Stimulated activated CD4-positive, alpha-beta T cell treated with anti-CD3 and anti-CD28 coated beads, Interleukin-4, amount 100 ng/mL, for 48 hours (primary cell): ENCODE measurements at places on chromosomes 11 and 22.

- DNase-seq = no peak
These were observed 18.1 kb upstream of the PICK1 start for GRCh38 chr22:38038890-38039812.

- peak; percentile 47 for DNase-seq
These were observed 56.9 kb upstream of the PRSS23 start for GRCh38 chr11:86743223-86744118.

GRCh38 chr22:38292694-38293093, 19.9 kb upstream of the TMEM184B start:
- no peak for DNase-seq

DNA sequence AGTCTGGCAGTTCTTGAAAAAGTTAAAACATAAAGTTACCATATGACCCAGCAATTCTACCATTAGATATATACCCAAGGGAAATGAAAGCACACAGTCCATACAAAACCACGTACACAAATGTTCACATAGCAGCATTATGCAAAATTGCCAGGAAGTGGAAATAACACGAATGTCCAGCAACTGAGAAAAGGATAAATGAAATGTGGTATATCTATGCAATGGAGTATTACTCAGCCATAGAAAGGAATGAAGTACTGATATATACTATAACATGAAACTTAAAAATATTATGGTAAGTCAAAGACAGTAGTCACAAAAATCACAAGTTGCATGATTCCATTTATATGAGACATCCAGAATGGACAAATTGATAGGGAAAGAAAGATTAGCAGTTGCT, 57.9 kb downstream of the C2CD3 start:
- no peak for DNase-seq

DNA sequence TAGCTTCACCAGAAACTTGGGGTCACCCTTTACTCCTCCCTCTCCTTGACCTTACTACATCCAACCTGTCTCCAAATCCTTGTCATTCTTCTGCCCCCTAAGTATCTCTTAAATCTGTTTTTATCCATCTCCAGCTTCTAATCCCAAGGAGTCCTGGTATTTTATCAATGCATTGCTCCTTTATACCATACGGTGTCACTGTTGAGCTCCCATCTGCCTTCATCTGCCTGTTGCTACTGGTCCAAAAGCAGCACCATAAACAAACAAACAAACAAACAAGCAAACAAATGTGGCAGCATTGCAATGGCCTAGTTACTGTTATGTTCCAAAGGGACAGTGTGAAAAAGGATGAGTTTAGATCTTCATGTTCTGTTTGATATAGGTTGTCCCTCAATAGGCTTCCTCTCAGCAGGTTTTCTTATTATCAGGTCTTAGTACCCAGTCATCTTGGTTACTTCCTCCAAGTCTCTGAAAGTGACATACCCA, 34.2 kb downstream of the DNHD1 start:
- peak; percentile 7 for DNase-seq

GRCh38 chr11:47905358-47906059, 57.4 kb upstream of the NUP160 start:
- no peak for DNase-seq

- DNase-seq = no peak
These were observed 7.3 kb downstream of the RELT start for GRCh38 chr11:73383249-73384124.

- no peak for DNase-seq
These were observed 10.7 kb upstream of the SERPING1 start for GRCh38 chr11:57586711-57587245.

DNA sequence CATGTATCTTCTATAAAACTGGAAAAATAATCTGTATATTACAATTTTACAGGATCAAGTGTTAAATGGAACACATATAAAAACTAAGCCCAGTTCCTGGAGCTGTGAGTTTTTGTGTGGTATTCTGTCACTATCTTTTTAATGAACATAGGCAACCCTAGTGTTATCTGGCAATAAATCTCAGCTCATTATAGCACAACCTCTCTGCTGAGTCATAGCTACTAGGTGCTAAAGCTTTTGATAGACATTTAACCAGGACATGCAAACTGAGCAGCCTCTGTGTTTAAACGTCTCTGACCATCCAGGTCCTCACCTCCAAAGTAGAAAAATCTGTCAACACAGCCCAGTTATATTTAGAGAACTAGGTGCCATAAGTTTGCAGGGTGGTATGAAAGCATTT, 91.0 kb upstream of the CARD18 start:
- no peak for DNase-seq

- DNase-seq = no peak
These were observed 91.7 kb upstream of the GRAMD1B start for GRCh38 chr11:123338266-123338800.

DNA sequence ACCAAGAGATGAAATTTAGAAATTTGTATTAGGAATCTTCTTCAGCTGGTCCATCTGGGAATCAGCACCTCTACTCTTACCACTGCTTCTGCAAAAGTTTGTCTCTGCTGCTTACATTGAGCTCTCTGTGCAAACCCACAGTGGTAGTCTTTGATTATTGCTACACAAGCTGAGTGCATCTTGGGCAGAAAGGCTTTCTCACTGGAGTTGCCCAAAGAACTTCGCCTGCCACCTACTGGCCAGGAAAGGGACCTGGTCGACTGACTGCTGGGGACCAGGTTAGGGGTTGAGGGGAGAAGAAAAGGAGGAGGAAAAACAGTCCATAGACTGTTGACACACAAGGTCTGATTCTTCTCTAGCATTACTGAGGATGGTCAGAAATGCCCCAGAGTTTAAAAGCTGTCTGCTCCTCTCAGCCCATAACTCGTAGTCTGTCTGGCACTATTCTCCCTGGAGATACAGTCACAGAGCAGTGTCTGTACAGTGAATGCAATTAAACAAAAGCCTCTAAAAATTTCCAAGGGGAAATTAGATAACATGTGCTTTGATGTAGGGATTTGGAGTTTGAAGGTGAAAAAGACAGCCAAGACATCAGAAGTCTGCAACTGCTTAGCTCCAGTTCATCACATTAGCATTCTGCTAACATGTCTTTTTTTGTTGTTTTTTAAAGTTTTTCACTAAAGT, 215.0 kb upstream of the CTSC start:
- peak; percentile 45 for DNase-seq

DNA sequence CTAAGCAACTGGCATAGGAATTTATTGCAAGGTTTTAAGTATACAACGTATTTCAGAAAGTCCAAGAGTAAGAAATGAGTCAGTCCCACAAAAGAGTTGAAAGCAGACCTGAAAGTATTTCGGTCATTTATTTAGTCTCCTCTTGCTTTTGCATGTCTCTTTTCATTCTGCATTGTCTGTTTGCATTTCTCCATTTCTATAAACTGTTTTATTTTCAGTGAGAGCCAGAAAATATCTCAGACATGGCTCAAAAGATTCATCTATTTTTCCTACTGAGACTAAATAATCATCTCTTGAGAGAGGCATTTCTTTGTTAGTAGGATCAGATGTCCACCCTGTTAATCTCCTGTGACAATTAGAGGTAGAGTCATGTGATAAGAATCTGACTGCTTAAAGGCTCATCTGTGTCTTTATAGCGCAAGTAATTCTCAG, 219.1 kb upstream of the CCDC179 start:
- DNase-seq = no peak

- DNase-seq = no peak
These were observed 790 bp downstream of the IFITM5 start for GRCh38 chr11:298406-299065.

- DNase-seq = no peak
These were observed 4.0 kb downstream of the ST14 start for GRCh38 chr11:130163346-130164220.

- DNase-seq = no peak
These were observed 83.1 kb upstream of the NCAM1 start for GRCh38 chr11:112878033-112878601.

DNA sequence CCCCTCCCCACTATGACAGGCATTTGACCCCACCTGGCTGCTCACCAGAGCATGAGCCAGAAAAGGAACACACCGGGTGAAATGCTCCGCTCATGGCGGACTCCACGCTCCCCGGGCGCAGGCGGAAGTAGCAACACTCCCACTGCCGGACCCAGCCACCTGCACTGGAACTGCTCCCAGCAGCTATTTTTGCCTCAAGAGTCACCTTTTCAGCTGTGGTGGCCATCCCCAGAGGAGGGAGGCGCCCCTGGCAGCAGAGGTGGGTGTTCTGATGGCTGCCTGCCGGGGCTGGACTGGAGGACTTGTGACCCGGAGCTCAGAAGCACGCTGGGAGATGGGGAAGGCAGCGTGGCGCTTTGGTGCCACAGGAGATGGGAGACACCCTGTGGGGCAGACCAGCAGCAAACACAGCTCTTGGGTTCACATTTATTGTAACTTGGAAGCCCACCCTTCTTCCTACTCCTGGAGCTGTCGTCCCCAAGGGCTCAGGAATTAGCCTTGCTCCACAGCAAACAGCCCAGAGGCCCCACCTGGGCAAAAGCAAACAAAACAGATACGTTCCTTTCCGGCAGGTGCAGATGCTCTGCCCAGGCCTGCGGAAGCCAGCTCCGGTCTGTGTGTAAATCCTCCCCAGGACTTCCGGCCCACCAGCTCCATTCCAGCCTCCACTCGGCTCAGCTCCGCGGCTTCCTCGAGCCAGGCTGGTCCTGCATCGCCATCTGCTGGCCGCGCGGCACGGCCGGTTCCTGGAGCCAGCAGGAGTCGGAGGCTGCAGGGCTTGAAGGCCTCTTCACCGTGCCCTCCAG, 3.7 kb downstream of the RPS19BP1 start:
- peak; percentile 87 for DNase-seq

DNA sequence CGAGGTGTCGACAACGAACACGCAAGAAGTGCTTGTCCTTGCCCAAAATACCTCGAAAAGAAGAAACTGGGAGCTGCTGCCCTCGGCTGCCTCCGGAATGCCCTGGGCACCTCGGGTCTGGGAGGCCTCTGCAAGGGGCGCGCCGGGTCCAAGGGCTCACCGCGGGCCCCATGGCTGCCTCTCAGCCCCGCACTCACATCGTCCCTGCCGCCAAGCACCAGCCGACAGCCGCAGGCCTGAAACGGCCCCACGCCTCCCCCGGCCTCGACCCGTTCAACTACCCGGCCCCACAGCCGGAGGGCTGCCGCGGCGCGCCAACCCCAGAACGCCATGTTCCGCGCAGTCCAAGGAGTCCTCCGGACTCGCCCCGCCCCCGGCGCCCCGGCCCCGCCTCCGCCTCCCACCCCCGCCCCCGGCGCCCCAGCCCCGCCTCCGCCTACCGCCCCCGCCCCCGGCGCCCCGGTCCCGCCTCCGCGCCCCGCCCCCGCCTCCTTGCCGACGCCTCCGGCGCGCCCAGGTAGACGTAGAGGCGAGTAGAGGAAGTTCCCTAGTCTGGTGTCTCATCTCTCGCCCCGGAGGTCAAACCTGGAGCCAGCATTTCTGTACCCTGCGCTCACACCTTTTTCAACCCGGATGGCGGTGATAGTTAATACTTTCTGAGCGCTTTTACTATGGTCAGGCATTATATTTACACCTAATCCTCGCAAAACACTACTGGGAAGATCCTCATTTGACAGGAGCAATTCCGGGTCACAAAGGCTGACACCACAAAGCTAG, at the start of gene SIRT3:
Gene SIRT3 (minus strand): TSS at position 346 of the 777 bp plus-strand sequence. CDS start 14 bp downstream, at position 332.
- peak; percentile 55 for DNase-seq

- DNase-seq = no peak
These were observed 38.0 kb downstream of the TMEM123 start for GRCh38 chr11:102414559-102414958.

- no peak for DNase-seq
These were observed 56.6 kb downstream of the KCNC1 start for GRCh38 chr11:17791144-17791543.

- no peak for DNase-seq
These were observed 35.4 kb upstream of the BRSK2 start for GRCh38 chr11:1354125-1354938.

- DNase-seq = no peak
These were observed 102.7 kb downstream of the RASSF10 start for GRCh38 chr11:13111813-13112130.

DNA sequence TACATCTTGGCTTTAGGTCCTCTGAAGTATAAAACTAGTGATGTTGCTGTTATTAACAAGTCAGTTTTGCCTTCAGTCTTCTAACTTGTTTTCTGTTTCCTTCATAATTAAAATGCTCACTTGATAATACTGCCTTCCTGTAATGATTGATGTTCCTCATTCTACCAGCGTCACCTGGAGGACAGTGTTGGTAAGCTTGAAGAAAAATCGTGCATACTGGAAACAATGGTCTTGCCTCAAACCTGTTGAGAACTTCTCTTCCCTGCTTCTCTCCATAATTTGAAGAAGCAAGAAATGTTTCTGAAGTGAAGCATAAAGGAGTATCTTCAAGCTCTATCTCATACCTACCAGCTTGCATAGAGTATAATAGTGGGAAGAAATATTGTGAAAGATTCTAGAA, 3.0 kb downstream of the YWHAH start:
- no peak for DNase-seq

DNA sequence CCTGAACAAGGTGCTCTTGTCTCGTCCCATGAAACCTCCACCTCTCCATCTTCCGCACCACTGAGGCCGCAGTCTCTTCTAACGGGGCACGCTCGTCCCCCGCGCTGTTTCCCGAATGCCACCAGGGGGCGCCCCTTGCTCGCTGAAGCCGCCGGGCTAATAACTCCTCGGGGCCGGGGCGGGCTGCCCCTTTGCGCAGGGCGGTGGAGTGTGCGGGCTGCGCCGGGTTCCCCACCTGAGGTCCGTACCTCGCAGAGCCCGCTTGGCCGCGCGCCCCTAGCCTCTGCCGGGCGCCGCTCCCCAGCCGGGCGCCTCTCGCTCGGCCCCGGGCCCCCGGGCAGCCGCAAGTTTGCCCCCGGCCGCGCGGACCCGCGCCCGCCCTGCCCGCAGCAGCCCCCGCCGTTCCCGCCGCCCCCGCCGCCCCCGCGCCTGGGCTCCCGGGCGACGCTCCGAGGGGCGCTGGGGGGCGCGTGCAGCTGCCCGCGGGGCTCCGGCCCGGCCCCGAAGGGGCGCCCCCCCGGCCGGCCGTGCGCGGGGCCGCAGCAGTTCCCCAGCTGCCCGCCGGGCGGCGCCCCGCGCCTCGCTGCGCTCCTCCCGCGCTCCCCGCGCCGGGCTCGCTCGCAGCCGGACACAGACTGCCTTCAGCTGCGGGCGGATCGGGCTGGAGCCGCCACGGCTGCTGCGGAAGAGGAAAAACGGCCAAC, at the start of gene GRIK4:
Gene GRIK4 (plus strand): TSS at position 633 of the 704 bp plus-strand sequence. CDS start 148,571 bp downstream, outside the sequence.
- peak; percentile 67 for DNase-seq

GRCh38 chr11:1224111-1224490, 1.2 kb downstream of the MUC5B start:
- no peak for DNase-seq

GRCh38 chr11:65424205-65425104, 1.9 kb downstream of the NEAT1 start:
- DNase-seq = peak; percentile 66
